ENCODE measurements at places on chromosomes 5 and 9.

GRCh38 chr9:100759215-100759614 lies 181.3 kb downstream of the CAVIN4 start:
- DNase-seq = no peak

DNA sequence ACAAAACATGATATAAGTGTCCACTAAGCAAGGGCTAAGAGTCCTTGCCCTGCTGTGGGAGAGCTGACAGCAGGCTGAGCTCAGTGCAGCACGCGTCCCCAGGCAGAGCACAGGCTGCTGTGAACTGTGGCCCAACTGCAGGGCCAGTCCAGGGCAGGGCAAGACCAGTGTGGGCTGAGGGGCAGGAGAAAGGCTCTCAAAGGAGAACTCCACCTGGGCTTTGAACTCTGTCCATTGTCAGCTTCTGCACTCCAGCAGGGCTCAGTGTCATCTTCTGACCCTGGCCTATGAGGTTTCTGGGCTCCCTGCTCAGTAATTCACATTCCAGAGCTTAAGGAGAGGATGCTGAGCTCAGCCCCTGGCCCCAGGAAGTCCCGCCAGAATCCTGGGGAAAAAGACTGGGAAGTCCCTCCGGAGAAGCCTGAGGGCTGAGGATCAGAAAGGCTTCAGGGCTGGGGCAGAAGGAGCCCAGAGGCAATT lies 37.4 kb downstream of the LHFPL2 start:
- DNase-seq = no peak

- peak; percentile 26 for DNase-seq
Observed at GRCh38 chr5:151264113-151264512, 11.1 kb downstream of the GM2A start.

GRCh38 chr5:21680641-21681040 lies 1172.5 kb downstream of the CDH12 start:
- DNase-seq = no peak

- no peak for DNase-seq
Observed at GRCh38 chr5:98568336-98568735, 205.1 kb upstream of the RGMB start.

GRCh38 chr9:130301483-130302286 lies 36.1 kb downstream of the HMCN2 start:
- no peak for DNase-seq

DNA sequence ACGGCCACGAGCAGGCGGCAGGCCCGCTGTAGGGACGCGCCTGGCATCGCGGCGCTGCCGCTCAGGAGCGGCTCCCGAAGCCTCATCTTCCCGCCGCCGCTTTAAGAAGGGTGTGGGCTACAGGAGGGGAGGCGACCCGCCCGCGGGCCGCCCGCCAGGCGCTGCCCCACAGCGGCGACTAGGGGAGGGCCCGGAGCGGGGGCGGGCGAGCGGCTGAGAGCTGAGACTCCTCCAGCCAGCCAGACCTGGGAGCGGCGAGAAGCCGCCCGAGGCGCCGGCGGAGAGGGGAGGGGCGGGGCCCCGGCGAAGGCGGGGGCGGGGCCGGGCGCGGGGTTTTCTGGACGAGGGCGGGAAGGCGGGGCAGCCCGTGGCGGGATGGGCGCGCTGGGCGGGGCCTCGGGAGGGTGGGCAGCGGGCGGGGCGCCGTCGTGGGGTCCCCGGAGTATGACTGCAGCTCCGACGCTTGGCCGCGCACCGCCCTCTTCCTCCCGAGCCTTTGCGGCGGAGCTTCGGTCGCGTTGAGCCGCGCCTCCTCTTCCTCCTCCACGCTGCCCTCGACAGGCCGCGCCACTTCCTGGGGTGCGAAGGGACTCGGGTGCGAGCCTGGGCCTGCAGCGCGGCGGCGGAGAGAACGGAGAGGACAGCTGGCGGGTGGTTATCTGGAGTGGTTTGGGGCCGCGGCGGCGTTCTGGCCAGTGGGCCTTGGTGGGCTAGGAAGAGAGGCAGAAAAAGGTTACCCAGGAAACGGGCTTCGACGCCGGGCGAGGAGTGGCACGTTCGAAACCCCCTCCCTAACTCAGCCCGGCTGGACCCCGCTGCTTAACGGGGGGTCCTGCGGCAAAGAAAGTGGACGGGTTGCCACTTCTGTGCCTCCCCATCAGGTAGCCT lies at the start of gene B4GALT1:
Gene B4GALT1 (minus strand): TSS at position 253 of the 888 bp plus-strand sequence. CDS start 167 bp downstream, at position 86.
- DNase-seq = peak; percentile 89

DNA sequence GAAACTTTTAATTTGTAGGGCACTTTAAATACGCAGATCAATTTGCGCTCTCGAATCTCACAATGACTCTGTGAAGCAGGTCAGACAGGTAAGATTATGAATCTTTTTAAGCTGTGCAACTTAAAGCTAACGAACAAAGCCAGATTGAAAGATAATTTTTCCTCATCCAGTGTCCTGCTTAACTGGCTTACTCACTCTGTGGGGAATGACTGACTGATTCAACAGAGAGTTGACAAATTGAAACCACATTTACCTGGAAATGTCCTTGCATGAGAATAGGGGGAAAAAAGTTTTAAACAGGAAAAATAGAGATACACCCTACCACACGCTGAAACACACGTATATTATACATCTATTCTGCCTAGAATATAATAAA lies 187.9 kb downstream of the MAN2A1 start:
- no peak for DNase-seq

DNA sequence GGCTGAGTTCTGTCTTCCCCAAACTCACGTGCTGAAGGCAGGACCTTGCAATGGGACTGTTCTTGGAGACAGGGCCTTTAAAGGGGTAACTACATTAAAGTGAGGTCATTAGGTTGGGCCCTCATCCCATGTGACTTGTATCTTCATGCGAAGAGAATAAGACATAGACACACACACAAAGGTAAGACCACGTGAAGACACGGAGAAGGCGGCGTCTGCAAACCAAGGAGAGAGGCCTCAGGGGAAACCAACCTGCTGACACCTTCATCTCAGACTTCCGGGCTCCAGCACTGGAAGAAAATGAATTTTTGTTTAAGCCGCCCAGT lies 50.7 kb upstream of the KCNMB1 start:
- no peak for DNase-seq

DNA sequence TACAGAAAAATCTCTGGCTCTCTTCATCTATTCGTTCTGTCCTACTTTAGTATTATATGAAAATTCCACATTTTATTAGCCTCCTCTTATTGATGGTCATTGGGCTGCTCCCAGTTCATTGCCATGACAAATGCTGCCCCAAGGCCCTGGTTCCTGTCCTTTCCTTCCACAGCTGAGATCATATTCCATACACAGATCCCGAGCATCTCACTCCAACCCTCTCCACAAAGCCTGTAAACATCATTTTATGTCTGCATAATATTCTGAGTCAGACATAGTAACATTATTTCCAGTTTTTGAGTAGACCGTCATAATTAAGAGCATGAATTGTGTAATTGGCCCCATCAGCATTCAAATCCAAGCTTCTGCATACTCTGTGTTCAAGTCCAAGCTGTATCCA lies 86.3 kb downstream of the MVB12B start:
- DNase-seq = peak; percentile 45

DNA sequence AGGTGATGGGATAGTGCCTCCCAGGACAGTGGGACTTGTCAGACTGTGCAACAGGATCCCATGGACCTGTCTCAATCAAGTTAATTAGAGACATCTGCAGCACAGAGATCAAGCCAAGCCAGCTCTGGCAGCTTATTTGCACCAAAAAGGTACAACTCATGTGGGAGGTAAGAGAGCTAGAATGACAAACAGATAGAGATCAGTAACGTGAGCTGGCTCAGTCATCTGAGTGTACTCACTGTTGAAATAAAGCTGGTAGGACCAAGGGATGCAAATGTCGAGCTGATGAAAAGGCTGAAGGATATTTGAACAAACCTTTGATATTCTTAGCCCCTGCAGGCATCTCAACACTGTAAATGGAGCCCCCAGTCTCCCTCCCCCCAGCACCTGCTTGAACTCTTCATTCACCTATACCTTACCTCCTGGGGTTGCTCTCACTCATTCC lies 198.1 kb downstream of the EFNA5 start:
- peak; percentile 71 for DNase-seq

- DNase-seq = no peak
Observed at GRCh38 chr9:137474271-137474670, 15.1 kb upstream of the NSMF start.

- no peak for DNase-seq
Observed at GRCh38 chr5:179307931-179308471, 37.3 kb downstream of the ADAMTS2 start.

GRCh38 chr5:67957374-67957773 lies 258.2 kb upstream of the PIK3R1 start:
- DNase-seq = no peak

DNA sequence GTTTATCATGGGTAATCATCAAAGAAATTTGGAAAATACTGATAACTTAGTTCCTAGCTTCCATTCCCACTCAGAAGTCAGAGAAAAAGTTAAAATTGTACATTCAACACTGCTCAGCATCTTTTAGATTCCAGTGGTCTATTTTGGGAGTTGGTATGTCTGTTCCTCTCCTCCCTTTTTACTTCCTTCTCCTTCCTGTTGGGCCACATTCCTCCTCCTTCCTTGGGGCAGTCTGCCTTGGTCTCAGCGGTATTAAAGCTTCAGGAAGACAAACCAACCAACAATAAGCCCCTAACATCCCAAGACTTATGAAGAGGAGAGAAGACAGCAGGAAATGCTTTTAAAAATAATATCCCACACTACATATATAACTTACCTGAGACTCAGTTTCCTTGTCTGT lies 49.9 kb upstream of the SSBP2 start:
- DNase-seq = no peak

DNA sequence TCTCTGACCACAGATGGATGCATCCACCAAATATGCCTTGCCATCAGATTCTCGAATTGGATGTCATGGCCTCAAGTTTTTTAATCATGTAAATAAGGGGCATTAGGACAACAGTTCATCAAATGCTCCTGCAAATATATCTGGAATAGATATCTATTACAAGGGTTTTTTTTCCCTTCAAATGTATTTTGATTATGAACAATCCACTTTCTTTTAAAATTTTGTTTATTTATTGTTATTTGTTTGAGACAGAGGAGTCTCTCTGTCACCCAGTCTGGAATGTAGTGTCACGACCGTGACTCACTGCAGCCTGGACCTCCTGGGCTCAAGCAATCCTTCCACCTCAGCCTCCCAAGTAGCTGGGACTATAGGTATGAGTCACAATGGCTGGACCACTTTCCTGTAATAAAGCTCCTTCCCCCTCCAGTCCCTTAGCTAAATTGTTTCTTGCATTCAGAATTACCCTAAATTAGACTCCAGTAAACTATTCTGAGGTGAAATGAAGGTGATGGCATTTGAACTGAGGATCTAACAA lies 1412.1 kb downstream of the EFNA5 start:
- DNase-seq = no peak

DNA sequence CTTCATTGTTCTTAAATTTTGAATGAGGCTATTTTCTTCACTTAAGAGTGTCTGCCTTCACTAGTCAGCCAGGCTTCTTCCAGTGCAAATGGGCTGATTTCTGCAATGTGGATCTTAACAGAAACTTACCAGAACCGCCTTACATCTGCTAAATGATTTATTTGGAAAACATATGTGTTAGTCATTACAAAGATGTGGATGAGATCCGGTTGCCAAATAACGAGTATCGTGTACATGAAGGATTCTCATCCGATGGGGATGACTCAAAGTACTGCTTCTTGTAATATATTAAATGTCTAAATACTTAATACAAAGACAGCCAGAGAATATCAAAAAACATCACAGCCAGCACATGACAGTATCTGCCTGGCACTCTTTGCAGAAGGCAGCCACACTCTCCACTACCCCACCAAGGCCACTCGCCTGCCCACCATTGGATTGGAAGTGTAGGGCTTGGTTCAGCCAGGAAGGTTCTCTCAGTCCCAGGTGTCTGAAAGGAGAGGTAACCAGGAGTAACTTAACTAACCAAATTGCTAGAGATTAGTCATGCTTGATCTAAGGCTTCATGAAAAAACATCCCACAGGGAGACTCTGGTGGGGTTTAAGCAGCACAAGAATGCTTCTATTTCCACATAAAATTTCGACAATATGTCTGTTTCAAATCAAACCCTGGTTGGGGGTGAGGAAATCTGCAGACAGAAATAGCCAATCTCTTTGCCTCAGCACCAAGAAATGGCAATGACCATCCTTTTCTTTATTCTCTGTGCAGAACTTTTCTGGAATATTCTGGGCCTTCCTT lies 174.8 kb downstream of the GADD45G start:
- DNase-seq = no peak

GRCh38 chr5:14400085-14400484 lies 181.5 kb upstream of the OTULINL start:
- DNase-seq = no peak

- peak; percentile 24 for DNase-seq
Observed at GRCh38 chr9:13427587-13427986, 148.1 kb upstream of the MPDZ start.

GRCh38 chr5:1508659-1509290 lies 15.0 kb downstream of the LPCAT1 start:
- no peak for DNase-seq

GRCh38 chr5:85868070-85868469 lies 749.7 kb upstream of the COX7C start:
- DNase-seq = no peak

- DNase-seq = no peak
Observed at GRCh38 chr9:94199776-94200175, 59.3 kb upstream of the ZNF169 start.

- no peak for DNase-seq
Observed at GRCh38 chr9:121153642-121154041, 48.0 kb downstream of the RAB14 start.

DNA sequence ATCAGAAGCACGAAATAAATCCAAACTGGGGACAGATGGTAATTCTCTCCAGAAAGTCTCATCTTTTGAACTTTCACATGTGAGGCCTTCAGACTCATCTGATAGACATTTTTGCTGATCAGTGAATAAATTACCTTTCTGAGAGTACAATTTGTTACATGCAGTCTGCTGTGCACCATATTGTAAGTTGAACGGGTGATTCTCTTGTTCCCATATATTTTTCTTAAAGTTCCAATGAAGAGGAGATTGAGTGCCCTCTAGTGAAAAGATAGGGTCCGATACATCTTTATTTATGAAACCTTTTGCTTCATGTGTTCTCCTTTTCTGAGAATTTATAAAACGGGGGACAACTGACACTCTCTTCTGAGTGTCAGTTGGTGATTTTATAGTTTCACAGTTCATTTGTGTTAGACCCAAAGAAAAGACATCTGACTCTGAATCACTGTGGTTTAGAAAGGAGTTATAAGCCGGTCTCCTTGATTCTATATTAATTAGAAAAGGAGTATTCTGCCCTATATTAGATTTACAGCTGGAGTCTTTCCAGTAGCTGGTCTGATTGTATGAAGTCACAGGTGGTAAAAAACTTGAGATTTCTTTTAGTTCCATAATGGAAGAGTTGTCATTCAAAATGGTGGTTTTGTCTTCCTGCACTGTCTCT lies 30.4 kb downstream of the GNG10 start:
- DNase-seq = peak; percentile 53

GRCh38 chr5:125607018-125607417 lies 816.2 kb upstream of the GRAMD2B start:
- DNase-seq = no peak
